ENCODE measurements at places on chromosomes 13 and 19. TPM values are rescaled to one million over a fixed set of nuclear protein-coding genes. Genes with fewer than 3 reads are reported as not detected.

The ZNF507 gene
- total RNA-seq: 6.4 TPM

The UTP14C gene
- total RNA-seq: 9.6 TPM

The GJA3 gene
- 0.40 TPM for total RNA-seq

DNA sequence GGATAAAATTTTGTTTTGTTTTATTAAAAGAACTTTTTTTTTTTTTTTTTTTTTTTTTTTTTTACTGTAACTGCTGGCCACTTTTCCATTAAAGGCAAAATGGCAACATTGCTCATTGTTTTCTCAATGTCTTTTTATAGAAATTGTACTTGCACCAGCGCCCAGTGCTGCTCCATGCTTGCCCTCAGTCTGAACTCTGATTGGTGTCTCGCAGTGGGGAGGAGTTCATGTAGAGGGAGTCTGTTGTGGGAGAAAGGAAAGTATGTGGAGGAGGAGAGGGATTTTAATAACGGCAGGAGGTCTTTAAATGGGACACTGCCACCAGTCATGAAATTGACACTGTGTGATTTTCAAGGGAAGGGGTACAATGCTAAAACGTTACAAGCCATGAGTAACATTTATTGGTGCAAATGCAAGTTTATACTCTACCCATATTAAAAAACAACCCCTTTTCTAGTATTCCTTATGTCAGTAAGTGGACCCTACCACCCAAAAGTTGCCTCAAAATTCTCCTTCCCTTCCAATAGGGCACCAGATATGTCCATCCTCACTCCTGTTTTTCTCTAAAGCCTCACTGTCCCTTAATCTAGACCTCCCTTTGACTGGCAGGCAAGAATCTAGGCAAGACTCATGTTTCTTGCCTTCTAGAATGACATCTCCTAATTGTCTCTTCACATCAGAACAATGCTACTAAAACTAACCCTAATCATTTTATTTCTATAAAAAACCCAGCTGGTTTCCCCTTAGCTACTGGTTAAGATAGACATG, 3.2 kb downstream of the RASL11A start:
- peak; percentile 60 for DNase-seq

DNA sequence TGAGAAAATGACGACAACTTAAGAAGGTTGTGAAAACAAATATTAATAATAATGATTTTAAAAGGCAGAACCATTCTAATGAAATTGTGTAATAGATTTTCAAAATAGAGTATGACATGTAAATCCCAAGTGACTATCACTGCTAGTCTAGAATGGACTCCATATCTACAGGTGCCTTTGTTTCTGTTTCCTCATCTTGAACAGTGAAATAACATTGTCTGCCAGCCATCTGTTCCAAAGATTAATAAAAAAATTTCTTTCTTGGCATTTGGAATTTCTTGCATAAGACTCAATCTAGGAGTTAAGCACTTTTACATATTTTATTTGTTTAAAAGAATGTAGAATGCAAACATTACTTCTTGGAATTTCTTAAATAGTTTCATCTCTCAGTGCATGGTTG, 520.1 kb upstream of the ARGLU1 start:
- no peak for DNase-seq

DNA sequence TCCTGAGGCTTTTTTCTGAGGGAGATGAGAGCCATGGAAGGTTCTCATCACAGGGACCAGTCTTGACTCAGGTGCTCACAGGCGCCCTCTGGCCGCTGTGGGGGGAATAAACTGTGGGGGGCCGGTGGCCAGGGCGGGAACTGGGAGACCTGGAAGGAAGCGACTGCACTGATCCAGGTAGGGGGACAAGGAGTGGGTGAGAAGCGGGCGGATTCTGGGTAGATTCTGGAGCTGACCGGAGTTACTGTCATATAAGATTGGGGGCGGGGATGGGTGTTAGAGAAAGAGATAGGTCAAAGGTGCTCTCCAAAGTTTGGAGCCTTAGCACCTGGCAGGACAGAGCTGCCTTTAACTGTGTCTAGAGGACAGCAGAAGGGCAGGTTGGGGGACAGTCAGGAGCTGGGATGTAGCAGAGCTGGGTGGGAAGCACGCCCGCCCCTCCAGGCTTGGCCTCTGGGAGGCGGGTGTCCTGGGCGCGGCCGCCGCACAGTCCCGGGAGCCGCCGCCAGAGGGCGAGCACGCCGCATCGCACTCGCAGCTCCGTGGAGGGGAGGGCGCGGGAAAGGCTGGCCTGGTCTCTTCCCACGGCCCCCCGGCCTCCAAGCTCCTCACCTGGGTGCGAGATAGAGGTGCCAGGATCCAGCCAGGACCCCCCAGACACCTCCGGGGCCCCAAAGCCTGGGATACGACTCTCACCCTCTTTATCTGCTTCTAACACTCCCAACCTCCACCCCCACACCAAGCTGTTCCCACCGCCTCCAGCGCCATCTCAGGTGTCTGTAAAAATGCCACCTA, 4.2 kb upstream of the DAND5 start:
- peak; percentile 60 for DNase-seq

- DNase-seq: no peak
These were observed 8.4 kb upstream of the SIGLEC12 start for GRCh38 chr19:51509823-51510660.

GRCh38 chr13:24922387-24922744, 158.4 kb downstream of the RNF17 start:
- DNase-seq: no peak

- no peak for DNase-seq
These were observed 162.5 kb downstream of the NUFIP1 start for GRCh38 chr13:44826591-44827350.

- no peak for DNase-seq
These were observed 35.5 kb upstream of the TMEM255B start for GRCh38 chr13:113723410-113724015.

DNA sequence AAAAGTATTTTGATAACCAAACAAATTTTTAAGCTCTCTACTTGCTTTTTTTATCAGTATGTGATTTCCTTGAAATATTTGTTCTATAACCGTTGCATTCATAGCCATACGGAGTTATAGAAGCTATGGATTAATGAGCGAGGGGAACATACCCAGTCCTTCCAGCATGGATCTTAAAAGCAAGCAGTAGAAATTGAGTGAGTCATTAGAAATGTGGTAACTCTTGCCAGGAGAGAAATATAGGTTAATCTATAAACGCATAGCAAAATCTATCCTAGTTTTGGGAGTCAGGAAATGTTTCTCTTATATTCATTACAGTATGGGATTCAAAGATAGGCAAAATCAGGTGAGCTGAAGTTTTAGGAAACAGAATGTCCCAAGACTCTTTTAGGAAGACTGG, 507.4 kb downstream of the DACH1 start:
- DNase-seq: no peak

GRCh38 chr13:40247845-40248244, 418.6 kb downstream of the FOXO1 start:
- DNase-seq: no peak

Data from LHCN-M2 (cell line).